ENCODE measurements at places on chromosomes 1 and 21.

DNA sequence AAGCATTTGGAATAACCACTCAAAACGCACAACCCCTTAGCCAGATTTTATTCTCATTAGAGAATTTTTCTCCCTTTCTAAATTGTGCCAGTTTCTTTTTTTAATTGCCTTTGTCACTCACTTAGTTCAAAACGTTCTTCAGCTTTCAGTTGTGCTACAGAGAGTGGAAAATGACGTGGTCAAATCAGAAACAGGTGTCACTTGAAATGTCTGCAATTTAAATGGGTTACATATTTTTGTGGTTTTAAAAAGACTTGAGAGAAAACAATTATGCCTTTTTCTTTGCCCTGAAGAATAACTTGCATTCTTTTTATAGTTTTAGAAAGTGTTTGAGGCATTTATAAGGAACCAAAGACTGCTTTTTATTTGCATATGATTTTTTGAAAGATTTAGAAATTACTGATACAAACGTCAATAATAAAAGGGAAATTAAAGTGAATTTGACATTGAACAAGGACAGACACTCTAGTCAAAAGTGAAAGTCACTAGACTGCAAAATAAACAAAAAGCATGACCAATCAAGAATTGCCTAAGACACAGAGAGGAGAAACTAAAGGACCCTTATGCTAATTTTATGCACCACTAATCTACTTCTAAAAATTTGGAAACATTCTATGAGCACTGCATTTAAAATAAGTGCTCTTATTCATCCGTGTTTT lies 191.0 kb downstream of the TPR start:
- DNase-seq: no peak

- DNase-seq: no peak
Observed at GRCh38 chr1:113647164-113647563, 112.1 kb downstream of the PHTF1 start.

- no peak for DNase-seq
Observed at GRCh38 chr1:52140633-52141512, 1.0 kb upstream of the ZFYVE9 start.

DNA sequence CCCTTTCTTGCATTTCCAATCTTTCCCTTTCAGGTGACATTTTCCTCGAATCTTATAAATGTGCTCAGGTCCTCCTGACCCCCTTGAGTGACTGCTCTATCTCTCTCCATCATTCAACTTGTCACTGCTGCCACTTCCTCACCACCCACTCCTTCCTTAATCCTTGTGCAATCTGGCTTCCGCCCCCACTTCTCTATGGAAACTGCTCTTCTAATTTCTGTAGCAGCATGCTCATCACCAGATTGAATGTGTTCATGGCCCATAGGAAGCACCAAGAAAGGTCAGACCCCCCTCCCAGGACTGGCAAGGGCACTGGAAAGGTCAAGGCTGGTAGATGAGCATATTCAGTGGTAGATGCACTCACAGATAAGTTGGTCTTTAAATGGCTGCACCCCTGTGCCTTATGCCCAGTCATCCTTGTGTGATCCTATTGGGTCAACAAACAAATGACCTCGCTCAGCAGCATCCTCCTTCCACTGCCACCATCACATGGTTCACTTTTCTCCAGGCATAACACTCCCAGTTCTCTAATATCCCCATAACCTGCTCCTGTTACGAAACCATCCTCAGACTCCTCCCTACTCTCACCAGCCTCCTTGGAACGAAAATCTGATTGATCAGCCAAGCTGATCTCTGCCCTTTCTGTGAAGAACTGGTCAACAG lies 288.5 kb upstream of the POU3F1 start:
- DNase-seq: no peak

- DNase-seq: no peak
Observed at GRCh38 chr1:56780826-56781225, 38.4 kb downstream of the FYB2 start.

DNA sequence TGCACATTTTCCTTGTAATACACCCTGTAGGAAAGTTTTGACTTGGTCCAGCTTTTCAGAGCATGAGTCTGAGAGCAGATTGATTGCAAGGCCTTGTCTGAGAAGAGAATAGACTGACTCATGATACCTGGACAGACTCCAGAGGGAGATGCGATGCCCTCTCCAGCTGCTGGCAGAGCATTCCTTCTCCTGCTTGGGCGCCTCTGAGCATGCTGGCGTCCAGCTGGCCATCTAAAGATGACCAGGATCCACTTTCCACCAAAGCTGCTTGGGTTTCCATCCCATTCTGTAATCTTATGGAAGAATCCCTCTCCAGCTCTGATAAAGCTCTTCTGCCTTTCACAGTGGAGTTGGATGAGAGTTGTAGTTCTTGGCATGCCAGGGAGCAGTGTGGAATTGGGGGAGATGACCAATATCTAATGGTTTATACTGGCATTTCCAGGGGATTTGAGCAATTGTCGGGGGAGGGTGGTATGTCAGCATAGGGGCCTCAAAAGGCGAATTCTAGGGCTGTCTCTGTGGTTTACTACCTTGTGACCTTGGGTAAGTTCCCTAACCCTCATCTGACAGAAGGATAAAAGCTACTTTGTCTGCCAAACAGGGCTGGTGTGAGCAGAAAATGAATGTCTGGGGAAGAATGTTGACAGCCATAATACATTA lies 19.5 kb downstream of the SZRD1 start:
- no peak for DNase-seq

GRCh38 chr1:147337040-147337630 lies 94.7 kb downstream of the CHD1L start:
- no peak for DNase-seq
